ENCODE measurements at places on chromosomes 1 and 21.

DNA sequence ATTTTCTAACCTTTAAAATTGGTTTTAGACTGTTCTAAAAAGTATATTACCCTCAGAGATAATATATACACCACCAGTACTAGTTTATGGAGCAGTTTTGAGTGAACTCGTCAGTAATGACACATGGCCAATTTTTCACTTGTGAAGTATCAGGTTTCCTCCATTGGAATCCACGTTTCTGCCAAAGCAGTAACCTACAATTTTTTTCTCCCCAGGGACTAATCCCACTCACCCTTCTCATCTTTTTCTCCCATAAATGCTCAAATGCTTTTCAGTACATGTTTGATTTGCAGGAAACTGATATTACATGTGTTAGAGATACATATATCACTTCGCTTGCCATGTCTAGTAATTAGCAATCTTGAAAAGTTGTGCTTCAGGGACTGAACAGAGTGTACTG, 94.1 kb downstream of the COL24A1 start:
- peak; percentile 71 for DNase-seq

DNA sequence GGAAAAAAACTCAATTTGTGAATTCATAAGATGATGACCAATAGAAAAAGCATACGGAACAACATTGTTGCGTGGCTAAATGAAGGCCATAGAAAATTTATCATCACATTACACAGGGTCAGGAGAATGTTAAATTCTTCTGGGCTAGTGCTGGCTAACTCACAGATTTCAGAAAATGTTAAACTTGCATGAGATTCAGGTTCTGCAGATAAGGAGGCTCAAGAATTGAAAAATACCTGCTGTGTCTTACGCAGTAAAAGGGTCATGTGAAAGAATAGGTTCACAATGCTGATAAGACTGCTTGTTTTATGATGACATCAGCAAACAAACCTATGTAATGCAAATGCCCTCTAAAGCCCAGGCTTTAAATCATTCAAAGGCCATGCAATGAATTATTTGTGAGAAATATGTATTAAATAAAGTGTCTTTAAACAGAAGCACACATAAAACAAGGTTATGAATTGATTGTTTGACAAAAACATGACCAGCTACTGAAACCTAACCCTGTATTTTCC, 378.8 kb downstream of the USP25 start:
- no peak for DNase-seq

DNA sequence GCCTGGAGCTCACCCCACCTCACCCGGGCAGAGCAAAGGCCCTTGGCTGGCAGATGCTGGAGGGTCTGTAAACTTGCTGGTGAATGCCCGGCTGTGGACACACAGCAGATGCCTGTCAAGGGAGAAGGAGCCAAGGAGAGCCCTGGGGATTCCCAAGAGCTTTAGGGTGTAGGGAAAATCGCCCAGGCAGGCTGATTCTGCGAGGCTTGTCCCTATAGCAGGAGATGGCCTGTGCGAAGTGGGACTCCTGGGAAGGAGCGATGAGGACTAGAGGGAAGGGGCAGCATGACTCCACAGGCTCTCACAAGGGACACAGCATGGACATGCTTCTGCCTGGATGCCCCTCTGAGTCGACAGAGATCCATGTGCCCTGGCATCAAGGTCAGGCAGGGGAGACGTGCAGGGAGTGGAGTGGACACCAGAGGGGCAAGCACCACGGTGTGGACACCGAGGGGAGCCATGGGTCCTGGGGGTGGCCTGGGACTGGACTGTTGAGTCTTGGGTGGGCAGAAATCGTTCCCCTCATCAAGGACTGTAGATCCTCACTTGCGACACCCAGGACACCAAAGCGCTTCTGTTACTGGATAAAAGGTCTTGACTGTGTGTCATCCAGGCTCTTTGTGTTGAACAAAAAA, 71.4 kb upstream of the ABCG1 start:
- DNase-seq, result no peak

- DNase-seq, result no peak
Observed at GRCh38 chr21:18298228-18298627, 53.6 kb downstream of the CHODL start.

DNA sequence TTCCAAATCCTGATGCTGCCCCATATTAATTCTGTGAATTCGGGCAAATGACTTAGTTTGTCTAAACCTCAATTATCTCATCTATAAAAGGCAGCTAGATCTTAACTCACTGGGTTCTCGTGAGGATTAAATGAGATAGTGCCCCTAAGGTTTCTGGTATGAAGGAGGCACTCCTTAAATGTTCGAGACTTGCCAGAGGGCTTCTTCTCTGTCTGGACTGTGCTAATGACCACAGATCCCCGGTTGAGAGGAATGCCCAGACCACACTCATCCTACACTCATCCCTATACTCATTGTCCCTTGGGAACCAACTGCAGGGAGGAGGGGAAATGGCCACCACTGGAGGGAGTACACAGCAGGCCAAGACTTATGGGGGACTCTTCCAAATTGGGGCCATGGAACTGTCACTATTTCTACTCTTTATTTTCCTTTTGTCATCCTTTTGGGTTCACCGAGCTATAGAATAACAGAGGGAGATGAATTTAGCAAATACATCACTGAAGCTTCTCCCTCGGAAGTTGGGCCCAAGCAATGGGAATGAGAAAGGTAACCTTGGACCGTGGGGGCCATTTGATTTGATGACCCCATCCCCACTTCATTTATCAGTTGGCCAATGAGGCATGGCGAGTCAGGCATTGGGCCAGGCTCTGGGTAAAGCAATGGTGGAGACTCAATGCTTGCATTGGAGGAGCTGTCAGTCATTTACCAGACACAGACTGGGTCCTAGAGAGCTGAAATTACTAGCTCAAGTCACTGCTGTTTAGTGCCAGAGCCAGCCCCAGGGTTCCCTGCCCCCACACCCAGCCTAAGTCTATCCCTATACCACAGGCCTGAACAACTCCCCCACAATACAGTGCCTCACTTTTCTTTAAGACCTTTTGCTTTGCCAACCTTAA, 5.1 kb downstream of the ATF3 start:
- peak; percentile 84 for DNase-seq

Data from fibroblast of skin of right biceps (primary cell).